ENCODE measurements at places on chromosomes 16 and 17. TPM values are rescaled to one million over a fixed set of nuclear protein-coding genes. Genes with fewer than 3 reads are reported as not detected.

- no peak for DNase-seq
Measured at GRCh38 chr17:45430738-45431530, 1.7 kb downstream of the ARHGAP27 start.

GRCh38 chr16:67202956-67203493 lies 4.1 kb downstream of the ELMO3 start:
- DNase-seq, result no peak

DNA sequence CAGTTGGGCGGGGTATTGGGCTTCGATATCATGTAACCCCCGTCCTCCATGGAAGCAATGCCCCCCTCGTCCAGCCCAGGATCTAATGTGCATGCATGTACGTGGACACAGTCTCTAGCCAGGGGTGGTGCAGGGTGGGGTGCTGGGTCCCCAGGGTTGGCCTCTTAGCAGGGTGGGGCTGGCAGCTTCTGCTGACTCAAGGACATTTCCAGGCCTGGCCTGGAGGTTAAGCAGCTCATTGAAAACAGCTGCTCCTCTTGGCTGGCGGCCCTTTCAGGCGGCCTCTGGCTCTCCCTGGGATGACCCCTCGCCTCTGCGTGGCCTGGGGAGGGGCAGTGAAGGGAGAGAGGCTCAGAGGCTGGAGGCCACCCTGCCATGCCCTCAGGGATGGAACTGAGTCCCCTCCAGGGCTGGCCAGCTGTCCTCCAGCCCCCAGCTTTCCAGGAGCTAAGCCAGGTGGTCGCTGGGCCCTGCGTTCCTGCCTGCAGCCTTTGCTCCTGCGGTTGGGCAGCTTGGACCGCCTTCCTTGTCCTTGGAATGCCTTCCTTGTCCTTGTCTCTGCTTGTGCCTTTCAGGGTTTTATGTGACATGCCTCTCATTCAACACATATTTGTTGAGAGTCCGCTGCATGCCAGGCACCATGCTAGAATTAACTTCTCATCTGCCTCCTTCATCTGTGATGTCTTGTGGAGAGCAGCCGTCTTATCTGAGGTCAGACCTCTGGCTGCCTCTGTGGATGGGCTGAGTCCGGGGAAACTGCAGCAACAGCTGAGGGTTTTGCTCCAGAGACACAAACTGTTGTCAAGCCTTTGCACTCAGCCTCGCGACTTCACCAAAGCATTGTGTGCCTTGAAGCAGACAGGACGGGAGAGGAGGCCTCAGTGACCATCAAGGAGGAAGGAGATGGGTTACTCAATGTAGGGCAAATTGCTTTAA lies 26.6 kb downstream of the MRC2 start:
- DNase-seq, result peak; percentile 38

GRCh38 chr17:48198950-48199541 lies 91.5 kb downstream of the SNX11 start:
- no peak for DNase-seq

GRCh38 chr16:83942074-83942473 lies 11.0 kb upstream of the OSGIN1 start:
- no peak for DNase-seq

- DNase-seq, result peak; percentile 97
Measured at GRCh38 chr17:59842901-59843652, 49.7 kb downstream of the TUBD1 start.

DNA sequence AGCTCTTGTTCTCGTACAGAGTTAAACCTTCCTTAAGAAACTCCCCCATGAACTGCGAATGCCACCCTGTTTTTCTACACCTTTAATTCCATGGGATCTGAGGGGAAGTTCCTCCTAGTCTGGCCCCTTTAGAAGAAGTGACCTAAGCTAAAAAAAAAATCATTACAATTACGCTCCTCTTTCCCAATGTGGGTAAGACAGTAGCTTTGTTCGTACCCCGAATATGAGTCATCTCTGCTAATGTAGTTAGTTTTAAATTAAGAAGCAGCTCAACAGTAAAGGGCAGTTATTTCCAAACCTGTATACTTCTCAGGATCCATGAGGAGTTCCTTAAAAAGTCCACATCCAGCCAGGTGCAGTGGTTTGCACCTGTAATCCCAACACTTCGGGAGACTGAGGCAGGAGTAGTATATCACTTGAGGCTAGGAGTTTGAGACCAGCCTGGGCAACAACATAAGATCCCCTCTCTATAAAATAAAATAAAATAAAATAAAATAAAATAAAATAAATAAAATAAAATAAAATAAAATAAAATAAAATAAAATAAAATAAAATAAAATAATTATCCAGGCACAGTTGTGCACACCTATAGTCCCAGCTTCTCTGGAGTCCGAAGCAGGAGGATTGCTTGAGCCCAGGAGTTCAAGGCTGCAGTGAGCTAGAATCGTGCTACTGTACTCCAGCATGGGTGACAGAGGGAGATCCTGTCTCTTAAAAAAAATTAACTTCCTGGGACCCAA lies 26.1 kb downstream of the RCVRN start:
- DNase-seq, result peak; percentile 12

- no peak for DNase-seq
Measured at GRCh38 chr16:3938471-3938842, 57.9 kb upstream of the CREBBP start.

DNA sequence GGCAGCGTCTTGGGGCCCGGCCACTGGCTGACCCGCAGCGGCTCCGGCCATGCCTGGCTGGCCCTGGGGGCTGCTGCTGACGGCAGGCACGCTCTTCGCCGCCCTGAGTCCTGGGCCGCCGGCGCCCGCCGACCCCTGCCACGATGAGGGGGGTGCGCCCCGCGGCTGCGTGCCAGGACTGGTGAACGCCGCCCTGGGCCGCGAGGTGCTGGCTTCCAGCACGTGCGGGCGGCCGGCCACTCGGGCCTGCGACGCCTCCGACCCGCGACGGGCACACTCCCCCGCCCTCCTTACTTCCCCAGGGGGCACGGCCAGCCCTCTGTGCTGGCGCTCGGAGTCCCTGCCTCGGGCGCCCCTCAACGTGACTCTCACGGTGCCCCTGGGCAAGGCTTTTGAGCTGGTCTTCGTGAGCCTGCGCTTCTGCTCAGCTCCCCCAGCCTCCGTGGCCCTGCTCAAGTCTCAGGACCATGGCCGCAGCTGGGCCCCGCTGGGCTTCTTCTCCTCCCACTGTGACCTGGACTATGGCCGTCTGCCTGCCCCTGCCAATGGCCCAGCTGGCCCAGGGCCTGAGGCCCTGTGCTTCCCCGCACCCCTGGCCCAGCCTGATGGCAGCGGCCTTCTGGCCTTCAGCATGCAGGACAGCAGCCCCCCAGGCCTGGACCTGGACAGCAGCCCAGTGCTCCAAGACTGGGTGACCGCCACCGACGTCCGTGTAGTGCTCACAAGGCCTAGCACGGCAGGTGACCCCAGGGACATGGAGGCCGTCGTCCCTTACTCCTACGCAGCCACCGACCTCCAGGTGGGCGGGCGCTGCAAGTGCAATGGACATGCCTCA lies 773 bp downstream of the NTN3 start:
- no peak for DNase-seq

TBC1D3 gene
- total RNA-seq, result not detected

WFIKKN1 gene
- not detected for total RNA-seq

SKAP1 gene
- not detected for total RNA-seq

LYRM1 gene
- 43.6 TPM for total RNA-seq

HS3ST3B1 gene
- total RNA-seq, result 4.3 TPM

MMP2 gene
- 164 TPM for total RNA-seq

Data from IMR-90 (cell line).